ENCODE measurements at places on chromosomes 7 and 10. TPM values are rescaled to one million over a fixed set of nuclear protein-coding genes. Genes with fewer than 3 reads are reported as not detected.

ATAD1 gene
- total RNA-seq, result 111 TPM

TAS2R4 gene
- 0.17 TPM for total RNA-seq

PSD gene
- total RNA-seq, result 1.0 TPM

JCAD gene
- total RNA-seq, result 22.8 TPM

COL17A1 gene
- 0.28 TPM for total RNA-seq

GIMAP4 gene
- 35.2 TPM for total RNA-seq

ERVW-1 gene
- not detected for total RNA-seq

INTS1 gene
- 45.2 TPM for total RNA-seq

PODXL gene
- total RNA-seq, result 87.7 TPM

HK1 gene
- total RNA-seq, result 219 TPM

SEPHS1 gene
- 36.7 TPM for total RNA-seq

TRDMT1 gene
- 6.0 TPM for total RNA-seq

DNA sequence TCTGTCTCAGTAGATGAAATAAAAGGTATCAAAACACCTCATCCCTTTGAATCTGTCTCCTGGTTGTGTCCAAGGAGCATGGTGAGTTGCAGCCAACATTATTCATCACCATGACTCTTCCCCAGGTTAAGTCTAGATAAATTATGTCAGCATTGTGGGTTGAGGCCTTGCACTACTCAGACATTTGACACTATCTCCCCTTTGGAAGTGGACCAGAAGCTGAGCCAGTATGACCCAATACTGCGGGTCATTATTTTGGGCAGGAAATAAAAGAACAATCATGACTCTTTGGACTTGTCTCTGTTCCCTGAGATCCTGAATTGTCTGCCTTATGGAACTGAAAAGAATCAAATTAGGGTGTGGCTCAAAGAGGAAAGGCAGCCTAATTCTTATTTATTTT lies 168.2 kb upstream of the FAM171A1 start:
- DNase-seq, result no peak

DNA sequence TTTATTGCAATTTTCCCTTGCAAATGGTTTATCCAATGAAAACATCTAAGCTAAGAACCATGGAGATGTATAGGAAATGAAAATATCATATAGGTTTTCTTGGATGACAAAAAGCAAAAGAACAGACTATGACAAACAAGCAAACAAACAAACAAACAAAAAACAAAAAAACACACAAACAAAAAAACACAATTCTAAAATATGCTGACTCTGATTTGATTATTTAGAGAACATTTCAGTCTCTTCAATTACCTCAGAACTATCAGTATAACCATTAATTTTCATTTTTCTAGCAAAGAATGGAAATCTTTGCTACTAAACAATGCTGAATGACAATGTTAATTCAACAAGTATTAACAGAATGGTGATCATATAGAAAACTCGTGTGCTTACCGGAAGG lies 369.5 kb upstream of the LRRN3 start:
- DNase-seq, result no peak

- no peak for DNase-seq
Observed at GRCh38 chr10:13930120-13930519, 343.4 kb downstream of the PRPF18 start.

GRCh38 chr10:104824380-104825006 lies 183.4 kb downstream of the SORCS3 start:
- no peak for DNase-seq

DNA sequence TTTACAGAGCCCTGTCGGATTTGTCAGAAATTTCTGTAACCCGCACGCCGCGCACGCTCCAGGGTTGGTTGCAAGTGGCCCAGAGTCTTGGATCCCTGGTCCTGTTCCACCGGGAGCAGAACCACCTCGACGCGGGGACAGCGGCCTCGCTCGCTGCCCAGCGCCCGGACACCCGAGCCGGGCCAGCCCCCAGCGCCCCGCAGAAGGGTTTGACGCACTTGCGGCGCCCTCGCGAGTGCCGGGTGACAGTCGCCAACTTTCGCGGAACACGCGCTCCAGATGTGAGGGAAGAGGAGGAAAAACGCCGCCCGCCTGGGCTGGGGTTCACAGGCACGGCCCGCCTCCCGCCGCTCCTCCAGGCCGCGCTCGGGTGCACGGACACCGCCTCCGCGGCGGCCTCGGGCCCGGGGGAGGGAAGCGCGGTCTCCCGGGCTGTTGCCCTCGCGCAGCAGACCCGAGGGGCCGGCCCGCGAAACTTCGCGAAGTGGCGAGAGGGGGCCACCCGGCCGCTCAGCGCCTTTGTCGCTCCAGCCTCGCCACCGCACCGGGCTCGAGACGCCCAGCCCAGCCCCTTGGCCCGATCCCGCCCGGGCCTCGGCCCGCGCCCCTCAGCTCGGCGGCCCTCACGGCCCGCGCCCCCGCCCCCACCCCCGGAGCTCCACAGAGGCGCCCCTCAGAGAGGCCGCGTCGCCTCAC lies 514 bp downstream of the RNF216 start:
- peak; percentile 31 for DNase-seq

DNA sequence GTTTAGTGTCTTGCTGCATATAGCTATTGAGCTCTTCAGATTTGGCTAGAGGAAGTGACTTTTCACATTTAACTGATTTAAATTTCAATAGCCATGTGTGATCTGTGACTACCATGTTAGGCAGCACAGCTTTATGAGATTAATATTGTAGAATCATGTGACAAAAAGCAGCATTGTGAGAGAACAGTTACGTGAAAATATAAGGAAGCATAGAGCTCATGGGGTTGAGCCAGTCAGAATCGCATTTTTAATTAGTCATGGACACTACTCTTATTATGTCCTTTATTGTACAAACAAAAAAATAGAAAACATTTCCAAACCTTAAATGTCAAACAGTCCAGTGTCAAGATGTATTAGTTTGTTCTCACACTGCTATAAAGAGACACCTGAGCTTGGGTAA lies 48.0 kb downstream of the MTURN start:
- no peak for DNase-seq

- DNase-seq, result no peak
Observed at GRCh38 chr7:50608196-50608906, 43.1 kb upstream of the DDC start.

DNA sequence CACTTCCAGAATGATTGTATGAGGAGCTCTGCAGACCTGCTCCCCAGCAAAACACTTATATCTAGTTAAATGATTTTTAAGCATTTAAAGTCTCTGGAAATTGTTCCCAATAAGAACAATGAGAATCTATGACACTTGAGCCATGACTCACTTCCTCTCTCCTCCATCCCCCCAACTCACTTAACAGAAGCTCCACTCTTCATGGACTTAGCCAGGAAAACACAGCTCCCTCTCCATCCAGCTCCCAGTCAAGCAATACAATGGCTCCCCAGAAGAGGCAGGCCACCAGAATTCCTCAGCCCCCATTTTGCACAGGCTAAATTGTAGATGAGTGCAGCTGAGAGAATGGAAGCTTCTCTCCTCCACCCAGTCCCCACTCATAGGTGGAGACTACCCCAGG lies 27.0 kb downstream of the AOC1 start:
- no peak for DNase-seq

GRCh38 chr7:90211391-90212148 lies at the start of gene STEAP2:
Gene STEAP2, plus strand, starts transcription at chr7:90211740. Its CDS starts 13,343 bp downstream, at chr7:90225083.
- peak; percentile 93 for DNase-seq

DNA sequence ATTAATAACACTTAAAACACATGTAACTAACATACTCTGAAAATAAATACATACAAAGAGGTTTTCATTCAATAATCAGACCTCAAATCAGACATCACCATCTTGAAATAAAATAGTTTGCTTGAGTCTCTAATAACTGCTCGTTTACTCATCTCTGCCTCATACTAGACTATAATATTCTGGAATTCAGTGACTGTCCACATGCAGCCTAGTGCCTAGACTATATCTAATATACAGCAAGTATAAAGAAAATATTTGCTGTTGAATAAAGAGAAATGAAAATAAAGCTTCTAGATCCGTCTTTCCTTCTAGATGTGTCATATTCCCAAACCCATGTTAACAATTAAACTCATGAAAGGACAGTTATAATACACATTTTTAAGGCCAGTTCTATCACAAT lies 236.3 kb upstream of the LRRN3 start:
- DNase-seq, result no peak

DNA sequence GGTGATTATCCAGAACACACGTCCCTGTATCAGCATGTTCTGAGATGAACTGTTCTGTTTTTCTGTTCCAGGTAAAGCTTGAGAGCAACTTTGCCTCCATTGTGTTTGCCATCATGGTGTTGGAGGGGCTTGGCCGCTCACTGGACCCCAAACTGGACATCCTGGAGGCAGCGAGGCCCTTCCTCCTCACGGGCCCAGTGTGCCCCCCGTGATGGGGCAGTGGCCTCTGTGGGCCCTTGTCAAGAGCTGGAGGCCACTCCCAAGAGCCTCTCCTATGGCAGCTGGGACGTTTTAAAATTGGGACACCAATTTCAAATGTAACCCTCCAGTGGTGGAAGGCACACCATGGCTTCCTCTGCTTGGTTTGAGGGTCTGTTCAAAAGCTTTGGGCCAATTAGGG lies 1.9 kb upstream of the NDUFB2 start:
- DNase-seq, result no peak

- no peak for DNase-seq
Observed at GRCh38 chr7:127437837-127438236, 45.3 kb upstream of the ZNF800 start.

DNA sequence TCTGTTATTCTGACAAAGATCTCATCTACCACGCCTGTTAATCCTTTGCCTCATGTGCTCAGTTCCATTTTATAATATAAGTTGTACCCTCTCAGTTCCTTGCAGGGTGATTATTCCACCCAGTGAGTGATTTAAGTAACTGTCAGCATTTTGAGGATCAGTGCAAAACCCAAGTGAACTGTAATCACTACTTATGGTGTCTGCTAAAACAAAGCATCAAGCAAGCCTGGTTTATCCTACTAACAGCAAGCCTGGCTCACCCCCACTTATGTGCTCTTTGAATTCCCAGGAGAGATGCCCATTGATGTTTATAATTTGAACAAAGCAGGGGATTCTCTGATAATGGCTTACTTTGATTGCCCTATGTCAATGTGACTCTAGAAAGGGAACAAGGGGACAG lies 186.8 kb upstream of the LRGUK start:
- no peak for DNase-seq

GRCh38 chr7:39539816-39540215 lies 26.4 kb upstream of the YAE1 start:
- no peak for DNase-seq

- DNase-seq, result no peak
Observed at GRCh38 chr7:130374507-130374906, 5.8 kb upstream of the CPA1 start.

- DNase-seq, result no peak
Observed at GRCh38 chr7:34761627-34762026, 103.6 kb downstream of the NPSR1 start.

GRCh38 chr7:98168181-98168903 lies 42.9 kb upstream of the BHLHA15 start:
- peak; percentile 50 for DNase-seq

GRCh38 chr10:86733260-86733671 lies 23.2 kb upstream of the BMPR1A start:
- peak; percentile 51 for DNase-seq

DNA sequence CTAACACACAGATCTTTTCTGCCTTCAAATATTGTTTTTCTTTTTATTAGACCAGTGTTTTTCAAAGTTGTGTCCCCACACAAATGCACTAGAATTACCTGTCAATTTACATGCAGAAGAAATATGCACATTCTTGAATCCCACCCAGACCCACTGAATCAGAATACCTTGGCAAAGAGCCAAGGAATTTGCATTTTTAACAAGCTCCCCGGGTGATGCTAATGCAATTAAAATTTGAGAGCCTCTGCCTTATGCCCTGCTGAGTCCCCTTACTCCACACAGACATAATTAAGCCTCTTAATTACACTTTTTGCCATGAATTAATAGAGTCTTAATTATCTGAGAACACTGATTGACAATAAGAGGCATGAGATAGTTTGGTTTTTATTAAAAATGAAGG lies 201.2 kb upstream of the GRB10 start:
- no peak for DNase-seq

GRCh38 chr10:119090026-119090795 lies 9.6 kb upstream of the EIF3A start:
- DNase-seq, result no peak

DNA sequence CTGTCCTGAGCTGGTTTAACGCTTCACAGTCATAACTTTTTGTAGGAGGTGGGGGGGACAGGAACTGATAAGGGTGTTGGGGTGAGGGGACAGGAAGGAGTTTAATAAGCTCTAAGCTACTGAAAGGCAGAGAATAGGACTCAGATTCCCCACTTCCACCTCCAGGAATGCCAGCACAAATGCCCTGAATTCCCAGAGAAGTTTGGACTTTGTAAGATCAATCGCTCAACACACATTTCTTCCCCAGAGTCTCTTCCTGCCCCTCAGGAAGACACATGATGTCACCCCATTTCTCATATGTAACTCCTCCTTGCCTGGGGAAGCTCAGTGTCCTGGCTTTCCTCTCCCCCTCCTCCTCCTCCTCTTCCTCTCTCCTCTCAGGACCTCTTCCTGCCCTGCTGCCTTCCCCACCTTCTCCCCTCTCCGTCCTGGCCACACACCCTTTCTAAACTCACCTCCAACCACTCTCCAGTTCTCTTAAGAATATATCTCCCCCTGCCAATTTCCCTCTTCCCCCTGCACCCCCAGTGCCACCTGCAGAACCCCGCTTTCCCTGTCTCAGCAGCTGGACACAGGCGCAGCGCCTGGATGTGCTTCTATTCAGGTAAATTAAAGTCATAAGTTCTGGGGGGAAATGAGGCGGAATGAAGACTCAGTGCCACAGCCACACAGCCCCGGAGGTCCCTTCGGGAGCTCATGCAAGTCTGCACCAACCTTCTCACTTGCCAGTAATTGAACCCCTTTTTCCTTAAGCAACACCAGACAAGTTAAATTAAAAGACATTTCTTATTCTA lies 5.3 kb upstream of the LOXL4 start:
- DNase-seq, result no peak

DNA sequence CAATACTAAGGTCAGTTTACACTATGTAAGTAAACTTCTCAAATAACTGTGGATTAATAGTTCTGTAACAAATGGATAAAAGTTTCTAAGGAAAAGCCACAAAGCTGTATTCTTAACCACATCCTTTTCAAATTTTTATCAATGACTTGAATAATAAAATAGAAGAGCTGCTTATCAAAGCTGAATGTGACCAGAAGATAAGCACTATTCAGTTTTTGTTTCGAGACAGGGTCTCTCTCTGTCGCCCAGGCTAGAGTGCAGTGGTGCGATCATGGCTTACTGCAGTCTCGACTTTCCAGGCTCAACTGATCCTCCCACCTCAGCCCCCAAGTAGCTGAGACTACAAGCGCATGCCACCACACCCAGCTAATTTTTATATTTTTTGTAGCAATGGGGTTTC lies 17.0 kb downstream of the UPF2 start:
- DNase-seq, result no peak

GRCh38 chr10:59762505-59762904 lies 9.2 kb upstream of the MRLN start:
- no peak for DNase-seq

- DNase-seq, result no peak
Observed at GRCh38 chr7:158492367-158492764, 95.3 kb downstream of the PTPRN2 start.

Measured in heart left ventricle (tissue), 16 donors.